ENCODE measurements at places on chromosomes 3 and 15.

DNA sequence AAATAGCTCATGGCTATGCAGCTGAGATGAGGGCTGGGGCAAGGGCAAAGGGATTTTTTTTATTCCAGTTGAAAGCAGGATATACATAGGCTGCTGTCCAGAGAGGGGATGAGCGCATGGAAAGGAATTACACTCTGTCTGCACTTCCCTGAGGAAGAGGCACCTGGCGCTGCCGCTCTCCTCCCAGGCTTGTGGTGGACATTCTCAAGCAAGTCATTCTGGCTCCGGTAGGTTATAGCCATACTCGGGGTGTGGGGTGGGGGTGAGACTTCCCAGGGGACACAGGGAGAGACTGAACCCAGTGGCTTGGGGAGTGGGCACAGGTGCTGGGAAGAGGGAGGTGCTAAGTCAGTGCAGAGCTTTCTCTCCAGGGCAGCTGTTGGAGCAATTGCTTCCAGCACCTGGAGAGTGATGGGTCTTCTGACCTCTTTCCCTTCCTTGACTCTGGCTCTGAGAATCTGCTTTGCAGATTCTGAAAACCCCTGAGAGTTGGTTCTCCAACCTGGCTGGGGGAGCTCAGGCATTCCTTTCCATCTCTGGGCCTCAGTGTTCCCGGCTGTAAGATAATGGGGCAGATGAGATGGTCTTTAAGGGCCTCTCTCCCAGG is 24.3 kb downstream of the CYP8B1 start:
- no peak for DNase-seq

- DNase-seq, result no peak
Observed at GRCh38 chr3:161600173-161600572, 103.6 kb downstream of the OTOL1 start.

GRCh38 chr3:150443331-150443741 is 35.2 kb downstream of the TSC22D2 start:
- no peak for DNase-seq

- DNase-seq, result no peak
Observed at GRCh38 chr3:190516416-190516815, 2.5 kb downstream of the IL1RAP start.

DNA sequence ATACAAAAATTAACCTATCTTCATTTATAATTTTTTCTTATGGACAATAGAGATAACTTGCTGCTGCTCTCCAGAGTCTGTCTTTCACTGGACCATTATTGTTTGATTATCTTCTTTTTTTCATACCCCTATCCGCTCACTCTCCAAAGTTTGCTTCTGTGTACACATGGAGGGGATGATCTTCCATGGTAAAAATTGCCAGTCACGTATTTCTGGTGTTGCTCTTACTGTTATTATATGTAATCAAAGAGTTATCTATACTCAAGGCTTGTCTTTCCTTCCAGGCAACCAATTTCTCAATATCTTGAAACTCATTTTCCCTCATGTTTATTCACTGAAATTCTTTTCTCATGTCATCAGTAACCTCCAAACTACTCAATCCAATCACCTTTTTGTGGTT is 817.8 kb upstream of the NECTIN3 start:
- DNase-seq, result no peak

DNA sequence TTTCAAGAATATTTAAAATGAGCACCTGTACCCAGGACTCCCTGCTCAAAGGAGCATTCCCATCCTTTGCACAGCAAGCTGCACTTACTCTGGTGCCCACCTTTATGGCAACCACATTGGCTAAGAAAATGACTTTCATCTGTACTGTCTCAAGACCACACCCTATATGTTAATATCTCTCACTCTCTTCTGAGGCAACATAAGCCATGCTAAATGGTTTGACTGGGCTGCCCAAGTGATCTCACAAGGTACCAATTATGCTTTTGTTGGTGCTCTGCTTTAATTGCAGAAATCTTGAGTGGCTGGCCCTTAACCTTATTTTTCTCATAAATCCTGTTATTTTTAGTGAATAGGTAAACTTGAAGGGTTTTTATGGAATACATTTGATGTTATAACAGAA is 17.7 kb downstream of the RYK start:
- no peak for DNase-seq

DNA sequence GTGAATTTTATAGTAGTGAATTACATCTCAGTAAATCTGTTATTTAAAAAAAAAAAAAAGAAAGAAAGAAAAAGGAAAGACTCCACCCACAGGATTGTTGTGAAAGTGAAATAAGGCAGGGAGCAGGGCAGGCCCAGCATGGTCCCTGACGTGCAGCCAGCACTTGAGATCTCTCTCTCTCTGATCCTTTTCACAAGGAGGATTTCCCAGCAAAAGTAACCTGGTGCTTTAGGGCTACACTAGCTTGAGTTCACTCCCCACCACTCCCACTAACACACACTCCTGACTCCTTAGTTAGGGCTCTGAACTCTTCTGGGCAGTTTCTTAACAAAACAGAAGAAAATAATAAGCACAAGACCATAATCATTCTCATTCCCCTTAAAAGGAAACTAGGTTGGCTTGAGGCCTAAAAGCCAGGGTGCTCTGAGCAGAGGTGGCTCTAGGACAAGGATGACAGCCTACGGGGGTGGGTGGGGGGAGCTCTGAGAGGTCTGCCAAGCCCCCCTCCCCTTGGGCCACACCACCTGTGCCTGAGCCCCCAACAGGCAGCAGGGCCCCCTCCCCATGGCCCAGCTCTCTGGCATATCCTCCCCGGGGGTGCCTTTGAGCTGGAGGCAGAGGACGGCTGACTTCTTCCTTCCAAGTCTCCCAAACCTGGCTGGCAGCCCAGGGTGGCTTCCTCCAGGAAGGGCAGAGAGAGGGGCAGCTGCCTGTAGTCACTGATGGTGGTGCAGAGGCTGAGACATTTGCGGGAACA is 856 bp downstream of the TMEM40 start:
- DNase-seq, result no peak

DNA sequence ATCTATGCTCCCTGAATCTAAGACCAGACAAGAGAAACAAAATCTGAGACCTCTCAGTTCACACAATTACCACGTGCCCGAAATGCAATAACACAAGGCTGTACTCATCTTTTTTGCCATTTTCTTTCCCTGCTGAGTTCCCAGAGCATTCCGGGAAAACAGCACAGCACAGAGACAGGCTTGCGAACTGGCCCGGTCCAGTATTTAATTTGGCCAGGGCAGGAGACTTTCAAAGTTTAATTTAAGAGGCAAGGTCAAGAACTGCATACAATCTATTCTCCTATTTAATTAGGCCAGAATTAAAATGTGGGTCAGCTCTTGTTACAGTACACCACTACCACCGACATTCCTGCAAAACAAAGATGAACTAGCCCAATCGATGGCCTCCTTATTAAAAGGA is 87.5 kb upstream of the SNRPA1 start:
- DNase-seq, result no peak

- no peak for DNase-seq
Observed at GRCh38 chr15:79900087-79900486, 3.3 kb upstream of the MTHFS start.

- no peak for DNase-seq
Observed at GRCh38 chr3:169203631-169204550, 459.6 kb downstream of the MECOM start.

- no peak for DNase-seq
Observed at GRCh38 chr3:170204509-170204908, 17.7 kb upstream of the PRKCI start.

DNA sequence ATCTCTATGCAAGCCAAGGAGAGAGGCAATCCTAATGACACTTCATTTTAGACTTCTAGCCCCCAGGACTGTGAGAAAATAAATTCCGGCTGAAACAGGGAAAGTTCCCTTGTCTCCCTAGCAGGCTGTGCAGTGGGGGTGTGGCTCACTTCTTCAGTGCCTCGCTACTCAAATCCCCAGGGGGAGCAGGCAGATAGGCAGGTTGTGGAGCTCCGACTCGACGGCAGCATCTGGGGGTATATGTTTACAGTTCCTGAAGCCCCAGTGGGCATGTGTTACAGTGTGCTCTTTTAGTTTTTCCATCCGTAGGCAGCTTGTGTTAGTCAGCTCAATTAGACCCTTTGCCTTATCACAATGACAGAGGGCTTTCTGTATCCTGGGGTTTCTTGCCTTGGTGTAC is 836.5 kb downstream of the PDCD6IP start:
- no peak for DNase-seq

- peak; percentile 25 for DNase-seq
Observed at GRCh38 chr3:157906627-157907026, 199.6 kb downstream of the SHOX2 start.

DNA sequence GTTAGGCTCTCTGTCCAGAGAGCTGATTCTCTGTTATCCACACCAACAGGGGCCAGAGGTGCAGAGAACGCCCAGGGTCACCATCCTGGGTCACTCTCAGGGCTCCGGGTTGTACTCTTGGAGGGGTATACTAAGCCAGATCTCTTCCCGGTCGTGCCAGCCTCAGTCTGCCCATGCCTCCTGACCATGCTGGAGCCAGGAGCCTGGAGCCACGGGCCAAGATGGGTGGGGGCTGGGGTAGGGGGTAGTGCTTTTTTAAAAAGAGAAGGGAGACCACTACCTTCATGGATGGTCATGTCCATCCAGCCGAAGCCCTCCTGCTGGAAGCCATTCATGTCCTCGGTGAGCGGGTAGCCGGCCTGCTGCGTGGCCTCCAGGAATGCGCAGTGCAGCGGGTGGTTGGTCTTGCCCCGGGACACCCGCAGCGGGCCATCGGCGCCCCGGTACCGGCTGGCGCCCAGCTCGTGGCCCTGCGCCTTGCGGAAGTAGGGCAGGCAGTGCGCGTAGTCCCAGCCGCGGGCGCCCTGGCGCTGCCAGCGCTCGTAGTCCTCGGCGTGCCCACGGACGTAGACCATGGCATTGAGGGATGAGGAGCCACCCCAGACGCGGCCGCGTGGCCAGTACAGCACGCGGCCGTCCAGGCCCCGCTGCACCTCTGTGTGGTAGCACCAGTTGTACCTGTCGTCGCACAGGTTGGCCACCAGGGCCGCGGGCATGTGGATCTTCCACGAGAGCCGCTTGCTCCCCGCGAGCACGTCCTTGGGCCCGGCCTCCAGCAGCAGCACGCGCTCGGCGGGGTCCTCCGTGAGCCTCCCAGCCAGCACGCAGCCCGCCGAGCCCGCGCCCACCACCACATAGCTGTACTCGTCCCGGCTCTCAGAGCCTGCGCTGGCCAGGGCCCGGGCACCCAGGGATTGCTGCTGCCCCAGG is 22.9 kb downstream of the CHDH start:
- no peak for DNase-seq

DNA sequence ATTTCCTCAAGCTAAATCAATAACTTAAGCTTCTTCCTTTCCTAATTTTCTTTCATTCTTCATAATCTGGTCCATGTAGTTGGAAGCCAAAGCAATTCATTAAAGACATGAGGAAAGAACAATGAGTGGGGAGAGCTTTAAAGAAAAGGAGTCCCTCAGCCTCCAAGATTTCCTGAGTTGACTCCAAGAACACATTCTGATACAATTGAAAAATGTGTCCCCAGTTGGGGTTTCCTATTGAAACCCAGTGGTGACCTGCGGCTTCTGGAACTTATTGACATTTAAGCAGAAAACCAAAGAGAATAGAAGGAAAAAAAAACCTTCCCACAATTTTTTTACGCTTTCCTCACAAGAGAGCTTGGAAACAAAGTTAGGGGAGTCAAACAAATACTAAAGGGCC is 37.0 kb downstream of the ATP8B4 start:
- DNase-seq, result no peak

GRCh38 chr3:18354701-18355100 is 70.4 kb downstream of the SATB1 start:
- DNase-seq, result no peak

GRCh38 chr15:74788042-74788682 is 6.3 kb downstream of the CSK start:
- no peak for DNase-seq

DNA sequence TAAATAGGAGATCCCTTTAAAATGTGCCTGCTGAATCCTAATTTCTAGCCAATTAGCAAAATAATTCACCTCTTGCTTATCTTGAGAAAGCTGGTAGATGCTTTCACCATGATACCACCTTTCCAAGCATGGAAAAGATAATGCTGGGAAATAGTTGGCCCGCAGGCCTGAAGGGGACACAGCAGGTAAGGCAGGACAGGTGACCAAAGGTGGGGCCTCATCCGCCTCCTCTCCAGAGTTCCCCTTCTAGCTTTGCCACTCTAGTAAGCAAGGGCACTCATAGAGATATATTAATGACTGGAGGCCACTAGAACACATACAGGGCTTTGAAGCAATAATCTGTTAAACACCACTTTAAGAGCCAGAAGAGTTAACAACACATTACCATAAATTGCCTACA is 45.5 kb downstream of the SATB1 start:
- DNase-seq, result no peak

DNA sequence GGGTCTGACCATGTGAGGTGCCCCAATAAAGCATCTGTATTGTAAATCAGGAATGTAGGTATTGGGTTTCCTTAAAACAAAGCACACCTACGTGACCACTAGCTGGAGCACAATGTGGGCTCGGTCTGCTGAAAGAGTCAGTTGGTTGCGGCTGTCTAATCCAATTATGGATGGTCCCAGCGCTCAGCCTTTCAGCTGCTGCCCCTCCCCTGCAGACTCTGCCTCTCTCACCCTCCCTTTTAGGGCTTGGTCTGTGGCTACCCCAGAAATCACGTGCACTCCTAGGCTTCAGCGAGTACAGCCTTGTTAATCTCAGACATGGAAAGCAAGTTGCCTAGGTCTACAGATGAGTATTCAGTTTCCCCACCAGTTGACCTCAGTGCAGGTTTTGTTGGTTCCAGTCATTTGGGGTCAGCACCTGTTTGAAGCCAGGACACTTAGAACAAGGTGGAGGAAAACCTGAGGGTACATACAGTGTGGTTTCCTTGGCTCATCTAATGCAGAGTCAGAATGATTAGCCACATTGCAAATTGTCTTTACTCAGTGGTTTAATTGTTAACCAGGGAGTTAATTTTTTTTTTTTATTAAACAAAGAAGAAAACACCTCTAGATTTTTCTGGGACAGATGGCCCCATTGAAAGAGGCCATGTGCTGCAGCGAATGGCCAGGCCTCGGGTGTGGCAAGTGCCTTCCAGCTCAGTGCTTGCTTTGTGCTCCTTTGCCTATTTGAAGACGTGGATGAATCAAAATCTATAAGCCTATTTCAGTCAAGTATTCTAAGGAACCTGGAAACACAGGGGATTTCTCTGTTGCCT is 137.7 kb downstream of the IGF1R start:
- no peak for DNase-seq

GRCh38 chr3:15558581-15558980 is 37.1 kb upstream of the COLQ start:
- DNase-seq, result no peak

DNA sequence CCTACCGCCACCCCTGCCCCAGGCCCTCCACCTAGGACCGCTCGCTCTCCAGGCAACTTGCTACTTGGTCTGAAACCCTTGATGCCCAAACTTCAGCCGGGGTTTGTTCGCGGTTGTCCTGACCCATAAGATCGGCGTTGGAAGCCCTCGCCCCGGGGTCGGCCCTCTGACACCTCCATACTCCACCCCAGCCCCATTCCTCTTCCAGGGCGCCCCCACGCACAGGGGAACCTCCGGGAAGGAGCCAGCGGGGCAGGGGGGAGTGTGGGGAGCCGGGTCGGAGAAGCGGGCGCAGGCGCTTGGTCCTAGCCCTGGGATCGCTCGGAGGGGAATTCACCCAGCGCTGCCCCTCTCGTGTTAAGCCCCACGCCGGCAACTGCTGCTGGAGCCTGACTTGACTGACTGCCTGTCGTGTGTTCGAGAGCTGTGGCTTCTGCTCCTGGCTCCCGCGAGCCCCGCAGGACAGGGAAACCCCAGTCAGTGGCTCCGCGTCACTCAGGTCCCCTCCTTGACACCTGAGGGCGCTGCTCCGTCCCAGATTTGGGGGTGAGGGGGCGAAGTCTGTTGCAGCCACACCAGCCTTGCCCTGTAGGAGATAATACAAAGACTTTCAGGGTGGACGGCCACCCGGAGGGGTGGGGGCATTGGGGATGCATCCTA is 675 bp downstream of the RYR3 start:
- no peak for DNase-seq

- no peak for DNase-seq
Observed at GRCh38 chr3:160676547-160677303, at the start of gene ARL14. Gene ARL14, plus strand, starts transcription at chr3:160677160. Its CDS starts 187 bp downstream, at chr3:160677347.

Data from NCI-H446 treated with DMSO at 0.1 percent for 48 hours (cell line).